Keratinocyte (primary cell): ENCODE measurements at places on chromosomes 7 and 10.

DNA sequence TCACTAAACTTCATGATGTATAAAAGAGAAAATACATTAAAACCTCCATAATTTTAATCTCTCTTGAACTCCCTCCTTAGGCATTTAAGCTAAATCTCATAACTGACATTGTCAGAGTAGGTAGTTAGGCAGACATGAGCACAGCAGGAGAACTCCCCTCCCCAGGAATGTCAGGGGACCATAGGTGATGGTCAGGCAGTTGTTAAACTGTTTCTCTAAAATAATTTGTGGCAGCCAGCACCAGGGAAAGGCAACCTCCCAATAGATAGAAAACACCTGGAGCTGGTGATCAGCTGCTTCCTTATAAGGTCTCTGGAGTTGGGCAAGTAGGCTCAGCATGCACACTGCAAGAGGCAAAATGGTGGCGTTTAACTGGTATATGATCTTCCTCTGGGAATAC is 73.0 kb downstream of the TPK1 start:
- no peak for DNase-seq

GRCh38 chr7:39950473-39951225 is 593 bp downstream of the CDK13 start:
- no peak for DNase-seq

DNA sequence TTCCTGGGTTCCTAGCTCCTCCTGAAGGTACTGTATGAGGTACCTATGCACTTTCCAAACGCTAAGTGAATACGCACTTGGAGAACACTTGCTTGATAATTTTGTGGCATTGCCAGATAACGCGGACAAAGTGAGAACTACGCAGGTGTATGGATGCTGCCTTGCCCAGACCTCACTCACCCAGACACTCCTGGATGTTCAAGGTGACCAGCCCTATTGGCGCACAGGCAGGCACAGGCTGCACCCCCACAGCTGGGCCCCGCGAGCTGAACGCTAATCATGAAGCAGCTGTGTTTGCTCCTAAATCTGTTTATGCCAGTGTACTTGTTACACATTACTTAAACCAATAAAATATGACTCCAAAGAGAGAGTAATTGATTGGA is 27.3 kb downstream of the DIP2C start:
- no peak for DNase-seq

GRCh38 chr10:110770243-110770642 is 101.5 kb upstream of the PDCD4 start:
- DNase-seq = no peak

DNA sequence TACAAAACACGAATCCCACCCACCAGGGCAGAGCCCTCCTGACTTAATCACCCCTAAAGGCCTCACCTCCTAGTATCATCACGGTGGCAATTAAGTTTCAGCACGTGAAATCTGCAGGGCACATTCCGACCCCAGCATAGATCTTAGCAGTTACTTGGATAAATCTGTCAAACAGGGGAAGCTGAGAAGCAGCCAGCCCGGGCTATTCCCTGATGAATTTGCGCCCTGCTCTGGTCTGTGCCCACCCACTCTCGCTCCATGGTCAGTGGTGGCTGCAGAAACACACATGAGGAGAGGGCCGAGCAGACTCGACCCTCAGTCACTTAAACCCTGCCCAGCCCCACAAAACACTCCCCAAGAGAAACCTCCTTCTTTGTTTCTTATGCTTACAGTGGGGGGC is 28.7 kb downstream of the INSIG1 start:
- DNase-seq = no peak

DNA sequence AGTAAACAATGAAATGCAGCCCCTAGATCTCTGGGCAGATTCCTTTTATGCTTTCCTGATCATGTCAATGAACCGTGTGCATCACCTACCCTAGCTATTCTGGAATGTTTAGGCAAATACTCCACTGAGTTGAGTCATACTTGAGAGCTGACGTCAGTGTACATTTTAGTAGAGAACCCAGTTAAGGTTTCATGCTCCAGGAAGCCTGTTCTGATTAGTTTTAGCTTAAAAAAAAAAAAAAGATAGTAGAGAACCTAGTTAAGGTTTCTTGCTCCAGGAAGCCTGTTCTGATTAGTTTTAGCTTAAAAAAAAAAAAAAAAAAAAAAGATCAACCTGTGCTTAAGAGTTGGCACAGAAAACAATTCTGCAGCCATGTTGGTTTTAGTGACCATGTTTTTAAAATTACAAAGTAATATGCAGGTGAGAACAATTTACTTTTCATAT is 3.7 kb upstream of the MCU start:
- DNase-seq = no peak

DNA sequence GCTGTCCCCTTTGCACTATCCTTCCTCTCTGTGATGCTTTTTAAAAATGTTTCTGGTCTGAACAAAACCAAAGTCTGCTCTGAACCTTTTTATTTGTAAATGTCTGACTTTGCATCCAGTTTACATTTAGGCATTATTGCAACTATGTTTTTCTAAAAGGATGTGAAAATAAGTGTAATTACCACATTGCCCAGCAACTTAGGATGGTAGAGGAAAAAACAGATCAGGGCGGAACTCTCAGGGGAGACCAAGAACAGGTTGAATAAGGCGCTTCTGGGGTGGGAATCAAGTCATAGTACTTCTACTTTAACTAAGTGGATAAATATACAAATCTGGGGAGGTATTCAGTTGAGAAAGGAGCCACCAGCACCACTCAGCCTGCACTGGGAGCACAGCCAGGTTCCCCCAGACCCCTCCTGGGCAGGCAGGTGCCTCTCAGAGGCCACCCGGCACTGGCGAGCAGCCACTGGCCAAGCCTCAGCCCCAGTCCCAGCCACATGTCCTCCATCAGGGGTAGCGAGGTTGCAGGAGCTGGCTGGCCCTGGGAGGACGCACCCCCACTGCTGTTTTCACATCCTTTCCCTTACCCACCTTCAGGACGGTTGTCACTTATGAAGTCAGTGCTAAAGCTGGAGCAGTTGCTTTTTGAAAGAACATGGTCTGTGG is 11.4 kb upstream of the CSGALNACT2 start:
- DNase-seq = no peak

- DNase-seq = no peak
Observed at GRCh38 chr7:158410720-158411119, 176.9 kb downstream of the PTPRN2 start.

- no peak for DNase-seq
Observed at GRCh38 chr10:121112579-121113384, 261.6 kb downstream of the WDR11 start.

GRCh38 chr10:78374331-78375028 is 340.8 kb downstream of the RPS24 start:
- DNase-seq = no peak

GRCh38 chr10:89221919-89222318 is 14.8 kb upstream of the CH25H start:
- no peak for DNase-seq

GRCh38 chr10:127082651-127083050 is 113.7 kb downstream of the INSYN2A start:
- DNase-seq = no peak

- no peak for DNase-seq
Observed at GRCh38 chr7:126163647-126164046, 1089.1 kb downstream of the GRM8 start.

DNA sequence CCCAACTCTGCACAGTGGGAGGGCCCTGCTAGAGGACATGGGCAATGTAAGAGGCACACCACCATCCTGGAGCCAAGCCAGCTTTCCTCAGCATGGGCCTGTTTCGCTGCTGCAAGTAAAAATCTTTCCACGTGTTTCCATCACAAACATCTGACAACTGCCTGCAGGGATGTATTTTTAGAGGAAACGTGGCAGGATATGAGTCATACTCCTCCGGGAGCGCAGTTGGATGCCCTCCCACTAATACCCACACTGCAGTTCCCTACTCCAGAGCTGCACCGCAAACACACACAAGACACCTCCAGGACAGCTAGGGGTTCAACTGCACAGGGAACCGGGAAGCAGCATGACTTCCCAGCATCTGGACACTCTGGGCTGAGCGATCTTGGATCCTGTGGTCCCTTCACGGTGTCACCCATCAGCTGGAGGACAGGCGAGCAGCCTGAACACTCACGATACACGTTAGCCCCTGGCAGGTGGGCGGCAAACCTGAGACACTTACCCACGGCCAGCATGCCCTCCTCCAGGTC is 26.1 kb downstream of the PLAC9 start:
- peak; percentile 89 for DNase-seq

- no peak for DNase-seq
Observed at GRCh38 chr7:127245607-127246006, 7.1 kb downstream of the GRM8 start.

GRCh38 chr10:9209105-9209798 is 1154.8 kb downstream of the GATA3 start:
- peak; percentile 11 for DNase-seq

DNA sequence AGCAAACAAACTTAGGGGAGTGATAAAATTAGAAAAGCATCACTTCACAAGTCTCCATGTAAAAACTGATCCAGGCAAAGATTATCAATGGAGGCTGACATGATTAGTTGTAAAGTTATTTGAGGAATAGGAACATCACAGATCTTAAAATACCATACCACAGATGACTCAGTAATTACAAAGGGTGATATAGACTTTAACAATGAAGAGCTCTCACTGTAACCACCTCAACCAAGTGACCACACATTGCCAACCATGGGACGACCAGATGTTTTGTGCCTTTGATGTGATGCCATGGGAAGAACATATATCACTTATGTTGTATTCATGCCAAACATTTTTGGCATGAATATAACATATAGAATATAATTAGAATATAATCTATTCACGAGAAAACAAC is 11.7 kb downstream of the AASS start:
- DNase-seq = peak; percentile 50

- DNase-seq = no peak
Observed at GRCh38 chr10:43205681-43206390, 61.0 kb downstream of the RASGEF1A start.

- peak; percentile 28 for DNase-seq
Observed at GRCh38 chr7:102404005-102404861, 8.1 kb downstream of the PRKRIP1 start.

DNA sequence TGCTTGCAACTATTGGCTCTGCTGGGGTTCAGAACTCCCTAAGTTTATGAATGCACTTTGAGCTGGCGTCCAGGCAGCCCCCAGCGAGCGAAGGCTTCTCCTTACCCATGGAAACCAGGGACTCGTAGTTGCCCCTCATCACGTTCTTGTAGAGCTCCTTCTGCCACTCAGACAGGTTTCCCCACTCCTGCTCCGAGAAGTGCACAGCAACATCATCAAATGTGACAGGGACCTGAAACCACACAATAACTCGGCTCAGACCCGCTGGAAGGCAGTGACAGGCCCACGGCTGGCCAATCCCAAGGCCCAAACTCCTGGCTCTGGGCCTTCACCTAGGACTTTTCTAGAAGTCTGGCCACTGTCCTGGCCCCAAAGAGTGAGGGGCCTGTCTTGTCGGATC is 6.9 kb downstream of the ZNF777 start:
- no peak for DNase-seq

- no peak for DNase-seq
Observed at GRCh38 chr10:63812501-63812900, 291.3 kb downstream of the REEP3 start.

DNA sequence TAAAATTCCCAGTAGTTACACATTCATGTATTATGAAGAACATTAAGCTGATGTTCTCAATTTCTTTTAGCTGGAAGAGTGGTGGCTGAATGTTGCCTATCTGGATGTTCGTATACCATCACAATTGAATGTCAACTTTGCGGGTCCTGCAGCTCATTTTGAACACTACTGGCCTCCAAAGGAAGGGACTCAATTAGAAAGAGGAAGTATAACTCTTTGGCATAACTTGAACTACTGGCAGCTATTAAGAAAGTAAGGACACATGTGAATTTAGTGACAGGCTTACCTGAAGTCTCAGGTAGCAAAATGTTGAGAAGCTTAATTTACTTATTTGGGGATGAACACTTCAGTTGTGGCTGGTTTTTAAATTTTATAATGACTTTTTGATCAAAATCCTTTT is 15.9 kb downstream of the CROT start:
- no peak for DNase-seq
